ENCODE measurements at places on chromosomes 6 and 20.

DNA sequence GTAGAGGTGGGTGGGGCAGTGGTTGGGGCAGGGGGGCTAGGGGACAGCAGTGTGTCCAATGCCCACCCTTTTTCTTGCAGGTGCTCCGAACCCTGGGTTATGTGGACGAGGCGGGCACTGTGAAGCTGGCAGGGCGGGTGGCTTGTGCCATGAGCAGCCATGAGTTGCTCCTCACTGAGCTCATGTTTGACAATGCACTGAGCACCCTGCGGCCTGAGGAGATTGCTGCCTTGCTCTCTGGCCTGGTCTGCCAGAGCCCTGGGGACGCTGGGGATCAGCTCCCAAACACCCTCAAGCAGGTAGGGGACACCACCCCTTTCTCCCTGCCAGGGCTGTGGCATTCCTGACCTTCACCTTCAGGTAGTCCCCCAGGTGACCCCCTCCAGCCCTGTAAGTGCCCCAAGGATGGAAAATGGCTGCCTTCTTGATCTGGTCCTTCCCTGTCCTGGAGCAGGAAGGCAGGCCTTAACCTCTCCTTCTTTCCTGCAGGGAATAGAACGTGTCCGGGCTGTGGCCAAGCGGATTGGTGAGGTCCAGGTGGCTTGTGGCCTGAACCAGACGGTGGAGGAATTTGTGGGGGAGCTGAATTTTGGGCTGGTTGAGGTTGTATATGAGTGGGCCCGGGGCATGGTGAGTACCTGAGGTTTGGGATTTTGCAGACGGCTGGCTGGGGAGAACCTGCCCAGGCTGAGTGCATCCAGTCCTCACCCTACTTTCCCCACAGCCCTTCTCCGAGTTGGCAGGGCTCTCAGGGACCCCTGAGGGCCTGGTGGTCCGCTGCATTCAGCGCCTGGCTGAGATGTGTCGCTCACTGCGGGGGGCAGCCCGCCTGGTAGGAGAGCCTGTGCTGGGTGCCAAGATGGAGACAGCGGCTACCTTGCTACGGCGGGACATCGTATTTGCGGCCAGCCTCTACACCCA is 2.9 kb downstream of the DXO start:
- no peak for DNase-seq

DNA sequence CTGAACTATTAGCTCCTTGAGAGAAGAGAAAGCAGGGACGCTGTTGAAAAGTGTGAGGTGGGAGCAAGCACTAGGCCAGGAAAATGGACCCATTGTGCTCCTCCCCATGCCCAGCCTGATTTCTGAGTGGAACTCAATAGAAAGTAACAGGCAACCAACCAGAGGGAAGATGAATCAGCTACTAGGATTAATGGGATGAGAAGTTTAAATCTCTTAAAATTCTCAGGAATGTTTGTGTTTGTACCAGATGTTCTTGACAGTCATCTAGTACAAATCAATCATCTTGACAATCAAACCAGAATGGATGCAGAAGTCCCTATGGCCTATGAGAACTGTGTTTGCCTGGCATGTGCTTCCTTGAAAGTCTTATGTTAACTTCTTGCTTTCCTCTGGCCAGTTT is 48.9 kb downstream of the HDDC2 start:
- peak; percentile 9 for DNase-seq

DNA sequence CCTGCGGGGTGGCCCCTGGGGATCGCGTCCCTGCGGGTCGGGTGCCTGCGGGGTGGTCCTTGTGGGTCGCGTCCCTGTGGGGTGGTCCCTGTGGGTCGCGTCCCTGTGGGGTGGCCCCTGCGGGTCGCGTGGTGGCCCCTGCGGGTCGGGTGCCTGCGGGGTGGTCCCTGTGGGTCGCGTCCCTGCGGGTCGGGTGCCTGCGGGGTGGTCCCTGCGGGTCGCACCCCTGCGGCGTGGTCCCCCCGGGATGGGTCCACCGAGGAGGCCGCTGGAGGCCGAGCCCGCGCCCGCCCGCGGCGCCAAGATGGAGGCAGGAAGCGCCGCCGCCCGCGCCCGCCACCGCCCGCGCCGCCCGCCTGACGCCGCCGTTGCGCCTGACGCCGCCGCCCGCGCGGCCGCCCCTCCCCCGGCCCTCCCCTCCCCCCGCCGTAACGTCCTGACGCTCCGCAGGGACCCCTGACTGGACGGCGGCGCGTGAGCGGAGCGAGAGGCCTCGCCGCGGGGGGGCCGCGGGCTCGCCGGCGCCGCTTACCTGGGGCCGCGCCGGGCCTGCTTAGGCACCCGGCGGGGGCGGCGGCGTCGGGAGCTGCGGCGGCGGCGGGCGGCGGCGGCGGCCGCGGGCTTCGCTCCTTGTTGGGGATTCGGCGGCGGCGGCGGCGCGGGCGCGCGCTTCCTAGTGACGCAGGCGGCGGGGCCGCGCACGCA is at the start of gene GMEB2:
Gene GMEB2 (minus strand): TSS at position 678 of the 705 bp plus-strand sequence. CDS start 7,704 bp downstream, outside the sequence.
- DNase-seq: peak; percentile 69

DNA sequence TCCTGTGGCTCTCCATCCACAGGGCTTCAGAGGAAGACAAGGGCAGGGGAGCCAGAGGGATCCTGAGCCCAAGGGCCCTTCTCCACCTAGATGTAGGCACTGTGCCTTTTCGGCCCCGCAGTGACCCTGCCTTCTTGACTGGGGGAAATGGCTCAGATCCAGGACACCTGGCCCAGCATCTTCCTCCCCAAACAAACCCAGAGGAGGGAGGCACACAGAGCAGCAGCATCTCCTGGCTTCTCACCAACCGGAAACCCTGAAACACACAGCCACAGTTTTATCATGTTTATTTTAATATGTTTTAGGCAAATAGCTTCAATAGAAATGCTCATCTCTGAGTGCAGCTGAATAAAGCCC is 84.5 kb upstream of the LRFN2 start:
- DNase-seq: no peak

GRCh38 chr6:145713773-145714172 is 21.5 kb downstream of the EPM2A start:
- no peak for DNase-seq

DNA sequence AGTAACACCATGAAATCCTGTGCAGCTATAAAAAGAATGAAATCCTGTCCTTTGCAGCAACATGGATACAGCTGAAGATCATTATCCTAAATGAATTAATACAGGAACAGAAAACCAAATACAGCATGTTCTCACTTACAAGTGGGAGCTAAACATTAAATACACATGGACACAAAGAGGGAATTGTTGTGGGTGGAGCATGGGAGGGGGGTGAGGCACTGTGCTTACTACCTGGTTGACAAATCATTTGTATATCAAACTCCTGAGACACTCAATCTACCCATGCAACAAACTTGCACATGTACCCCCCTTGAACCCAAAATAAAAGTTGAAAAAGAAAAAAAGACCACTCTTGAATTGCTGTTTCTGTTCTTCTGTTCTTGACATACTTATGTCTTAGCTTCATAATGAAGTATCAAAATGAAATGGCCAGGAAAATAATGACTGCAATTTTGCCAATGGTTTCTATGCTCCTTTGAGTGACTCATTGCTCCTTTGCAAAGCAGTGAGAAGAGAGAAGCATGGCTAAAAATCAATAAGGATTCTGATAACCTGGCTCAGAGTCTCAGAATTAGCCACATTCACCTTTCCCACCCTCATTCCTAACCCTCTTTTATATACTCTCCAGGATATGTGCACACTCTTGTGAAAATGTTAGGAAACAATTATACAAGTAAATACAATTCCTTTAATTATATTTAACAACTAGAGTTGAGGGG is 71.0 kb downstream of the CYP39A1 start:
- DNase-seq: no peak

- DNase-seq: no peak
These were observed 134.2 kb downstream of the DLL1 start for GRCh38 chr6:170156448-170157375.

GRCh38 chr6:4463236-4463635 is 313.0 kb upstream of the CDYL start:
- DNase-seq: no peak

DNA sequence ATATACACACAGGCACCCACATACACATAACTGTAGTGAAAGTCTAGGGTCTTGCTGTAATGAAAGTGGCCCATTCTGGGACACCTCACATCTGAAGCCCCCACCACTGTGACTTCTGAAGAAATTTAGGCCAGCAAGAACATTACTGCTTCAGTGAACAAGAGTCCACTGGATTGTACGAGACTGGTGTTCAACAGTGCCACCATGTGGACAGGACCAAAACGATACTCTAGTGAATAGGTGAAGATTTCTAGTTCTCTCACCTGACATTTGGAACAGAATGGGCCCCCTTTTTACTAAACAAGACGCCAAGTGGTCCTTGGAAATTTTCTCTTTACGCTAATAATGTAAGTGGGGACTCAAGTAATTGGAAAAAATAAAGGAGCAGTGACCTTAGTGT is 156.9 kb downstream of the MAFB start:
- peak; percentile 16 for DNase-seq

GRCh38 chr6:131946992-131947955 is 3.9 kb downstream of the CCN2 start:
- peak; percentile 53 for DNase-seq

All from MG63 (cell line).